ENCODE measurements at places on chromosomes 11 and 22.

DNA sequence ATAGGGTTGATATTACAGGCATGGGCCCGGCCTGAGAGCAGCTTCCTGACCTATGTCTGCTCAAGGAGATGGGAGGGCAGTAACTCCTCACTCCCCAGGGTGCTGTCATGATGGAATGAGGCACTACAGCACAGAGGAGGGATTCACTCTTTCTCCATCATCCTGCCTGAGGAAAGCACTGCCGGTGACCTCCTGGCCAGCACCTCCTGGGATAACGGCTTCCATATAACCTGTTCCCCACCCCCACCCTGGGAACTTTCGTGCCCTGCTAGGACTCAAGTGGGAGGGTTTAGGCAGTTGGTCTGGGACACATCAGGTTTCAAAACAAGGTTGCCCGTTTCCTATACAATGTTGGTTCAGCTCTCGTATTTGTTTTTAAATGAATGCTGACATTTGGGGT lies 42.7 kb upstream of the MN1 start:
- no peak for DNase-seq

GRCh38 chr11:26467506-26467905 lies 104.6 kb downstream of the MUC15 start:
- no peak for DNase-seq

DNA sequence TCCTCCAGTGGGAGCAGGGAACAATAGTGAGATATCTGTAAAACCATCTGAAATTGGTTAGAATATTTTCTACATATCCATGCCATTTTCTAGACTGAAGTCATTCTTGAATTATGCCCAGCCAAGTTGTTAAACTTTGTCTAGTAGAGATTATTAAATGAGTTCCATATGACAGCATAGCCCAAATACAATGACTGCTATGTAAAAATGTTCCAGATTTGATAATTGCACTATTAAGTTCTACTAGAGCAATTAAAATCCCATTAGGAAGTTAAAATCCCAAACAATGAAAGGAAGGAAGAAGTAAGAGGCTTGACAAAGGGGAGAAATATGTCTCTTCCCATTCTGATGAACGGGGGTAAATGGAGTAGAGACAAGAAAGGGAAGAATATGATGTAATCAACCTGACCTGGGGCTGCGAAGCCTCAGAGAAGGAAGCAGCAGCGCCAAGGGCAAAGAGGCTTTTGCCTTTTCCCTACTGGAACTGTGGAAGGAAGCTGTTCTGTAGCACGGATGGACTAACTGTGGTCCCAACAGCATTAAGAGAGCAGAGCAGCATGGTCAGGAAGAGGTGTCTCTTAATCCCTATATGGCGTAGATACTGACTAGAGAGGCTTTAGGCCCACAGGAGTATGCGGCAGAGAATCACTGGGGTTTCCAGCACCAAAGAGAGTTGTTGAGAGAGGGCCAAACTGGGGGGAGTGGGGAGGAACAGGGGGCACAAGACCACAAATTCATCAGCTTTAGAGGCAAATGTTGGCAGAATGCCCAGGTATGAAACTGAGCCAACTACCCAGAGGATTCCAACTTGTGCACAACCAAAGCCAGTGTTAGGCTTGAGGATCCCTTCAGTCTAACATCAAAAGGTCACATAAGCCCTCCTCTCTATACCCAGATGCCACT lies 26.7 kb downstream of the RRP8 start:
- no peak for DNase-seq

DNA sequence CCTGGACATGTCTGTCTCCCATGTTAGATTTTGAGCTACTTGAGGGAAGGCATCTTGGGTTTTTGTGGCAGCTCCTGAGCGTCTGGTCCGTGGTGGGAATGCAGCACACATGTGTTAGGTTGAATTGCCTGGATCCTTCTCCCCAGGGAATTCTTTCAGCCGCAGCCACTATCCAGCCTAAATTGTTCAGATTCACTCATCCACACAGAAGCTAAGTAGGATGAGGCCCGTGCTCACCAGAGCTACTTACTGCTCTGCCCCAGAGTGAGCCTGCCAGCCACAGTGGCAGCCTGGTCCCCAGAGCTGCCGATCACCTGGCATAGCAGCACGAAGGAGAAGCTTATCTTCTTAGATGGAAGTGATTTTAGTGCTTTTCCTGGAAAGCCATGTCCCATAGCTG lies 34.4 kb upstream of the SORL1-AS1 start:
- DNase-seq = no peak

GRCh38 chr22:22784249-22785039 lies 103.2 kb upstream of the IGLL5 start:
- DNase-seq = no peak

- no peak for DNase-seq
Observed at GRCh38 chr11:27423125-27423524, 49.5 kb downstream of the LGR4 start.

- no peak for DNase-seq
Observed at GRCh38 chr11:46248289-46249102, 29.0 kb upstream of the CREB3L1 start.

- no peak for DNase-seq
Observed at GRCh38 chr22:21865041-21865440, 2.4 kb downstream of the MAPK1 start.

DNA sequence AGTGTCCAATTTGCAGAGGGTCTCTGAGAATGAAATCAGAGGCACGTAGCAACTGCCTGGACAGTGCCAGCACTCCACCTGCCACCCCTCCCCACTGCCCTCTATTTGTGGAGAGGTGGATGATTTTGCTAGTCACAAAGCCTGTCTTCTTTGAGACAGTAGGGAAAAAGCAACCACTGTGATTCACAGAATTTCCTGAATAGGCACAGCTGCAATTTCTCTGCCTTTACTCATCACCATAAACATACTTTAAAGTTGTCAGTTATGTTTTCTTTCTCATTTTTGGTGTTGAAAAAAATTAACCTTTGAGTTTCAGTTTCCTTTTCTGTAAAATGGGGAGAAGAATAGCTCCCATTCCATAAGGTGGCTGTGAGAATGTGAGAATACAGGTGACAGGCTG lies 134.3 kb downstream of the TEAD1 start:
- no peak for DNase-seq

- no peak for DNase-seq
Observed at GRCh38 chr11:117442869-117443239, 115.2 kb downstream of the CEP164 start.

DNA sequence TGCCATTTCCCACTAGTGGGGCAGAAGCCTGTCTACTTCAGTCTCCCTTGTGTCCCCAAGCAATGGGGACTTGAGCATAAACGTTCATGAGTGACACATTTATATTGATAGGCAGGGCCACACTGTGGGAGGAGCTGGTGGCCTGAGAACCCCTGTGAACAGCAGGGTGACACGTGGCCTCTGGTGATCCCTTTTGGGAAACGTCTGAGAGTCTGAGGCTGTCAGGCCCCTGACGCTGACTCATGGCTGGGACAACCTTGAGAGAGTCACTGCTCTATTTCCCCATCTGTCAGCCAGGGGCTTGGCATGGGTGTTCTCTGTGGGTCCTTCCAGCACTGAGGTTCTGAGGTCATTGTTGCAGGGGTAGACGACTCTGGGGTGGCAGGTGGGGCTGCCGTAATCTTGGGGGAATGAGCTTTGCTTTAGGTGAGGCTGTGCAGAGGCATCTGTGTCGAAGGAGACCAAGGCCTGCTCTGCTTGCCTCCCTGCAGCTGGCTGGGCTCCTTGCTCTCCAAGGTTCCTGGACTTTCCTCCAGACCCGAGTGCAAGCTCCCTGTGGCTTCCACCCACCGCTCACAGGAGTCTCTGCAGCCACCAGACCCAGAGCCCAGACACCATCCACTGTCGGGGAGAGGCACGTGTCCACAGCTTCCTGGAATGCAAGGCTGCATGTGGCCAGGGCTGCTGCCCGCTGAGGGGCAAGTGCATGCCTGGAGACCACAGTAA lies 54.7 kb downstream of the SMIM38 start:
- DNase-seq = no peak
